Choroid plexus epithelial cell (primary cell): ENCODE measurements at places on chromosomes 5 and 9.

- DNase-seq, result no peak
Measured at GRCh38 chr5:33277061-33277650, 163.6 kb upstream of the TARS1 start.

DNA sequence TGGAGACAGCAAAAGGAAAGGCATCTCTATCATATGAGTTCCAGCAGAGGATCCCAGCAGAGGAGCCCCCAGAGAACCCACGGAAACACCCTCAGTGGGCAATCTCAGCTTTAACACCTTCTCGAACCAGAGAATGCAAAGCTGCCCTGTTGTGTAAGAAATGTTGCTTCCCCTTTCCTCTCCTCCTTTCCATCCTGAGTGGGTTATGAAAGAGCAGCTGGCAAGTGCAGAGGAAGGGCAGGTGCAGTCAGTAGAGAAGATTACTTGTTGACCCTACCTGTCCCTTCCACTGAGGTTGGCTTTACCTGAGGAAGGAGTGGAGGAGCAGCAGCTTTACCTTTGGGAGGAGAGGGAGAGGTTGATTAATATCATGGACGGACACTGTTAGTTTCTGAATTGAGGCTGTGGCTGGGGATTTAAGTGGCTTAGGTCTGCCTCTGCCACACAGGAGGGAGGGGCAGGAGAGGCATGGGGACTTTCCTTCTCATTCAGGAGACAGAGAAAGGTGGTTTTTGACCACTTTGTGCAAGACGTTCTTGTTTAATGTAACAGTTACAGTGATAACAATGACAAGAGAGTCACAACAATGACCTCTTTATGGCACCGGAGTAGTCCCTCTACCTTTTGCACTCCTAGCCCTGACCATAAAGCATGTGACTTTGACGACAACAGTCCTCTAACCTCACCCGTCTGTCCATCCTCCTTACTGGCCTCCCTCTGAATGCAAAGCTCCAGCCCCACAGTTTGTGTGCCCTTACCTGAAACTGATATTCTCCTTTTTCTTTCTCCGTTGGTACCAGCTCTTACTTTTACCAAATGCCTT lies 254.8 kb downstream of the NSG2 start:
- no peak for DNase-seq

DNA sequence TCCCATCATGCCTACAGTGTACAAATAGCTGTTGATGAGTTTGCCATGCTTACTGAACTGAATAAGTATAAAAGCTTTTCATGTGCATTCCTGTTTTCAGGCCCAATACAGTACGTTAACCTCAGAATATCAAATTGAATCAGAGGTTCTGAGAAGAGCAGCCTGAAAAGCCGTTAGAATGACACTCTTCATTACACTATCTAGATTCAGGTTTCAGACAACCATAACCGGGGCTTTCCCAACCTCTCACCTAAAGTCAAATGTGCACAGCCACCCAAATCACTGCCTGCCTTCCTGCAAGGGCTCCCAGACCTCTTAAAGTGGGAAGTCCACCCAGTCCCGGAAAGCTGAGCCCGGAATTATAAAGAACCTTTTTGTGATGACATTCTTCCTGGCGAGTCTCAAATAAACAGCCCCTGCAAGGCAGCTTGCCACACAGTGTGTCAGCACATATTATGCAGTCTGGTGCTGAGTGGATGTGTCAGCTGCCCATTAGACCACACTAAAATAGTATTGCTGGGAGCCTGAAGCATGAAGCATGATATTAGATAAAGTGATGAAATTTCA lies 245.8 kb downstream of the TLE4 start:
- no peak for DNase-seq

DNA sequence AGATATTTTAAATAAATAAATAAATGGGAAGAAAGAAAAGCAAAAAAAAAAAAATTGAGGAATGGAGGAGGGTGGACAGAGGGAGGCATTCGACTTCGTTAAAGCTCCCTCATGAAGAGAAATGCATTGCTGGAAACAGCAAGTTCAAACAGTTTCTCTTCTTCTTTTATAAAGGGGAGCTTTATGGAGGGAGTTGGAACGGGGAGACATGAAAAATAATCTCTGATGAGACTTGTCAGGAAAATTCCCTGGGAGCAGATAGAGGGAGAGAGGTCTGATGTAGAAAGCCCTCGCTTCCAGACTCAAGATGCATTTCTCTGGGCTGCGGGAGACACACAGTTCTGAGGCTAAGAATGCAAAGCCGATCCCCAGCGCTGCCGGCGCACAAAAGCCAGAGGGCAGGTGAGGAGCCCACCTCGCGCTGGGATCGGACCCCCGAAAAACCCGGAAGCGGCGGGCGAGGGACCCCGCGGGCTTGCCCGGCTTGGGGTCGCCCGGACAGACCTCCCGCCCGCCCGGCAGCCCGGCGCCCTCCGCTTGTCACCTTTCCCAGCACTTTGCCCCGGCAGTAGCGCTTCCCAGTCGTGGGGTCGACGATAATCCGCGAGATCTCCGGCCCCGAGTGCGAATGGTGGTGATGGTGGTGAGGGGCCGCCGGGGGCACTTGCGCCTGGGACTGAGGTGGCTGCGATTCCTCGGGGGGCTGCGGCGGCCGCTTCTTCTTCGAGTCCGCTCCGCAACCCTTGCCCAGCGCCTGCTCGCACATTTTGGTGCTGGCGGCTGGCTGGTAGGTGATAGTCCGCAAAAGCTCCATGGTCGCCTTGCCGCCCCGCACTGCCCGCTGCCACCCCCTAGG lies 512 bp downstream of the PLK2 start:
- peak; percentile 68 for DNase-seq

DNA sequence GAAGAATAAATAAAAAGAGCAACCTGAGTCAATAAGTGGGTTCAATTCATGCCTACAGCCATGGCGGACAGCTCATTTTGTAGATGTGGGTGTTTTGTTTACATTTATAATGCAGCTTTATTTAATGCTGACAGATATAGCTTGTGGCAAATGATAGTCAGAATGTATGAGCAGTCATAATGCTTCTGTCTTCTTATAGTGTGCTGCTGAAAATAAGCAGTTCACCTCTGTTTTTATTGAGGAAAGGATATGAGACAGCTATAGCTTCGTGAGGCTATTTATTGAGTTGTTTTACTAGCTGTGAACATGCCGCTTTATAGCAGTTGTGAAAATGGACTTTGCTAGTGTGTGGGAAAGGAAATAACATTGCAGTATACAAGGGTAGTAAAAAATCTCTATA lies 147.4 kb downstream of the PBX3 start:
- DNase-seq, result no peak

DNA sequence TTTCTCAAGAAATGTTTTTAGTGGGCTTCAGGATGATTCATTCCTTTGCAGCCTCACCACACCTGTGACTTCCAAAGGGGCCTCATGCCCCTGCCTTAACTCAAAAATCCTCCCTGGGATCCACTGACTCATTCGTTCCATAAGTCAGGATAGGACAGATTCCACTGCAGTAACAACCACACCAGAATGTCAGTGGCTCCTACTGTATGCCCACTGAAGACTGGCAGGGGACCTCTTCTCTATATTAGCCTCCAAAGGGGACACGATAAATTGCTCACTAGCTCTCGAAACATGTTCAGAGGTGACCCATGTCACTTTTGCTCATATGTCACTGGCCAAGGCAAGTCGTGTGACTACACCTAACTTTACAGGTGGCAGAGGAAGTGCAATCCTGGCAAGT lies 25.7 kb upstream of the LHX2 start:
- DNase-seq, result no peak

DNA sequence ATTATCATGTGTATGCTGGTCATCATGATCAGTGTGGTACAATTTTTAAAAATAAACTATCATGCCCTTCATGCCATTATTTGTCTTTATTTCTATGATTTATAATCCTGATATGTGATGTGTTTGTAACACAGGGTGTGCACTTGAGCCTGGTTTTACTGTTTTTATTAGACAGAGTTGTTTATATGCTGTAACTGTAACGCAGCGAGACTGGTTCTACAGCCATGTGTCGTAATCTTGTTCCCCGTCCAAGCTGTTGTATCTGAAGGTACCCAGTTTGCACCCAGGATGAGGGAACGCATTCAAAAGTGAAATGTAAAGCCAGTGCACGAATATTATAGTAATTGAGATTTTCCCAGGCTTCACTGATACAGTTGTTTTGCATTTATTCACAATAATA lies 28.2 kb downstream of the SNX18 start:
- no peak for DNase-seq

DNA sequence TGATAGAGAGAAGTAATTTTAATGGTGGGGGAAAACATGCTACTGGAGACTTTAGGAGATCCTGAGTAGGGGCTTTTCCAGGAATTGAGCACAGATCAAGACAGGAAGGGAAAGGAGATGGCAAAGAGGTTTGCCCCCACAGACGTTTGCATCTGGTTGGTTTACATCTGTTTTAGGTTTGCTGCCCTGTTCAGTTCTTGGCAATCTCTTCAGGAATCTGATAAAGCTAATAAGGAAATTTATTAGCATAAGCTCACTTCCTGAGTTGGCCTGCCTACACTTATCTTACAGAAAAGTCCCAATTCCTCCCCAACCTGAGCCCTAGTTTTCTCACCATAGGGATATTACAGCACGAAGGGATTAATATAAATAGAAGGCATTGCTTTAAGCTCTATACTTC lies 3.4 kb upstream of the CFAP95 start:
- no peak for DNase-seq

- DNase-seq, result no peak
Measured at GRCh38 chr5:172858511-172858989, 24.5 kb downstream of the ERGIC1 start.

DNA sequence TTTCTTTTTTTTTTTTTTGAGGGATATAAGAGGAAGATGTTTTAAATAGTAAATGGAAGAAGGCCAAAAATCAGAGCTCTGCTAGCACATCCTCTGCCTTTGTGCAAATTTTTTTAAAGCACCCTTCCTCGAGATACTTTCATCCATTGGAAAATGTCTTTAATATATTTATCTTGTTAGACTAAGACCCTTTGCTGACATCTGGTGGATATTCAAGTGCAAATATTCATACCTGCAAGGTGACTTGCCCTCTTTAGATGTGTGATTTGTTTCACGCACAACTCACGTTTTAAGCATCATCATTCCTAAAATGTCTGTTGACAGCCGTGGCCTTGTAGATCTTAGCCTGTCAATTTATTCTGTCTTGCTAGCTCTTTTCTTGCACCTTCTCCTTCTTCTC lies 258.5 kb downstream of the AGTPBP1 start:
- DNase-seq, result peak; percentile 1

DNA sequence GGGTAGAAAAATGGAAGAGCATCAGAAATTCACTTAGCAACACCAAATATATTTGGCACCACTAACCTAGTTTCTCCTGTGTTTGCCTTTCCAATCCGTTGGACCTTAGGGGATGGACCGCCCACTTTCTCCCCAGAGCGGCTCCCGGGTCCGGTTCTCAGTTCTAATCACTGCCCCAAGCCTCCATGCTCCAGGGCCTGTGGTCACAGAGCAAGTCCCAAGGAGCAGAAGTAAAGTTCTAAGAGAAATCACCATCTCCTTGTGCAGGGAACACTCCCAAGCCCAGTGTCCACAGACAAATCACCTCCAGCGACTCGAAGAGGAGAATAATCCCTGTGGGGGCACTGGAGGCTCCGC lies 728 bp upstream of the SLC1A1 start:
- peak; percentile 35 for DNase-seq

GRCh38 chr9:81058782-81059181 lies 630.6 kb downstream of the TLE1 start:
- DNase-seq, result peak; percentile 16

DNA sequence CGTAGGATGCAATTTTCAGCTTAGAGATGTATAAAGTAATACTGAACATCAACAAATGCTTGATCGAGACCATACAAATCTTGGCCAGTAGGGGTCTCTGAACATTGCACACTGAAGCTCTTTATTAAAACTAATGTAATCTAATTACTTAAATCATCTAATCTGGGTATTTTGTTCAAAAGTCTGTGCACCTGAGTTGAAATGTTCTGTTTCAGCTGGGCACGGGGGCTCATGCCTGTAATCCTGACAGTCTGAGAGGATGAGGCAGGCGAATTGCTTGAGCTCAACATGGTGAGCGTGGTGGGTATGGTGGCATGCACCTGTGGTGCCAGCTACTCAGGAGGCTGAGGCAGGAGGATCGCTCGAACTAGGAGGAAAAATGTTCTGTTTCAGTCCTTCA lies 41.0 kb downstream of the ESM1 start:
- DNase-seq, result peak; percentile 73

DNA sequence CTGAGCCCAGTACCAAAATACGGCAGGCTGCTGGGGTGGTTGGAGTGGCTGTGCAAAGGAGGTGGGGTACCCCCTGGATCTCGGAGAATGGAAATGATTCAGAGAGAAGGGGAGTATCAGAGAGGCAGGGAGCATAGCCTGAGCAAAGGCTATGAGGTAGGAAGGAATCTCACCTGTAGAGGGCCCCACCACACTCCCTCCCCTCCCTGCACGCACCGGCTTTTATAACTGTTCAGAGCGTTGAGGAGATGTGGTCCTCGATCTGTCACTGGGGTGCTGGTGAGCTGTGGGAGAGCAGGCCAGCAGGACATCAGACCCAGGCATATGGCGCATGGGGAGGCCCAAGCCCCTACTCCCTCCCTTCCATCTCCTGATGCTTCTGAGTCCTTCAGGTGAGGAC lies 13.2 kb downstream of the PHF19 start:
- no peak for DNase-seq

DNA sequence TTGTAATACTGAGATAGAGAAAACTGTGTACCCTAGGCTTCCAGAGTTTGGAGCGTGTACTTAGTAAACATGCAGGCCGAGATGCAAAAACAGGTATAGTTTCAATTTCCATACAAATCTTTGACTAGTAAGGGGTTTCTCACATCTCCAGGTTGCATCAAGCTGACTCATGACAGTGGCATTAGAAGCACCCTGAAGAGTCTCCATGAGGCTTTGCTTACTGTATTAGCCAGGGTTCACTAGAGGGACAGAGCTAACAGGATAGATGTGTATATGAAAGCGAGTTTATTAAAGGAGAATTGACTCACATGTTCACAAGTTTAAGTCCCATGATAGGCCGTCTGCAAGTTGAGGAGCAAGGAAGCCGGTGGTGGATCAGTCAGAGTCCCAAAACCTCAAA lies 275.3 kb upstream of the CDH6 start:
- DNase-seq, result peak; percentile 91

- DNase-seq, result peak; percentile 13
Measured at GRCh38 chr9:109652112-109652511, 127.9 kb upstream of the PALM2AKAP2 start.

GRCh38 chr5:67031692-67032091 lies 164.9 kb downstream of the CD180 start:
- DNase-seq, result no peak

DNA sequence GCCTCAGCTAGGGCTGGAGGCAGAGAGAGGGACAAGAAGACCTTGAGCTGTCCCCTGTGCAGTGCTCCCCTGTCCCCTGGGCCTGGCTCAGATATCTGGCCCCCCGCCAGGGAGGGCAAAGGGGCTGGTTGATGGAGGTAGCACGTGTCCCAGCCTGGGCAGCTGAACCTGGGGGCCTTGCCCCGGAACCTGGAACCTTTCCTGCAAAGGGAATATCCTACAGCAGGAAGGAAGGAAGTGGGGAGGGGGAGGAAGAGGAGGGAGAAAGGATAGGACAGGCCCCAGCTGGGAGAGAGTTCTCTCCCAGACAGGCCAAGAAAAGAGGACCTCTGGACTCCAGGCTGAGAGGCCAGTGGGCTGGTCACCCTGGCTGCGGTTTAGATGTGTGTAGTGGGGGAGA lies 27.6 kb upstream of the PSD2 start:
- no peak for DNase-seq

- no peak for DNase-seq
Measured at GRCh38 chr9:130156672-130157071, 15.5 kb upstream of the NCS1 start.
